ENCODE measurements at places on chromosomes 5 and 9.

- DNase-seq, result no peak
These were observed 26.1 kb downstream of the RXRA start for GRCh38 chr9:134352247-134352933.

GRCh38 chr5:110716247-110717245 is 9.9 kb downstream of the TMEM232 start:
- no peak for DNase-seq

DNA sequence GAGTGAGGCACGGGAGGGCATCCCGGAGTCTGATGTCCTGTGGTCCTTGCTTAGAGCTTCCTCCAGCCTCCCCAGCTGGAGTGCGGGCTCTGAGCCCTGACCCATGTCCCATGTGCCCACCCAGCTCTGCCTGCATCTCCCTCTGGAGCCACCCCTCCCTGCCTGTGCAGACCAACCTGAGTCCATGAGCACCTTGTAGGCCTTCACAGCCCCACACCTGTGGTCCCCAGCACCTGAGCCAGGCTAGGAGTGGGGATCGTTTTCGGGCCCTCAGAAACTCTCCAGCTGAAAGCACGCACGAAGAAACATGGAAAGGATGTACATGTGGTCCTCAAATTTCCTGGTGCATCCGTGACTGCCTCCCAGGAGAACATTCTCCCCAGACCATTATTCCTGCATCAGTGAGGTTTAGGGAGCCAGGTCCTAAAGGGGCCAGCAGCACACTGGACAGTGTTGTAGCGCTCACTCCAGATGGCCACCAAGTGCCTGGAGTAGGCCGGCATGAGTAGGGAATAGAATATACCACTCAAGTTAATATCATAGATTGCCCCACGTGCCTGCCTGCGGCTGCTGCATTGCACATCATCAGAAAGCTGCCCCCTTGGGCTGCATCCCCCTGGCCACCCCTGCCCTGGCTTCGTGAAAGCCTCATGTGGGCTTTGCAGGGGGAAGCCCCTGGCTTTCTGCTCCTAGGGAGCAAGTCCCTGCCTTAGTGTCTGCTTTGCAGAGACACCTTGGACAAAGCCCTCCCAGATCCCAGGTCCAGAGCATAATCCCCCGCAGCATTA is 80.6 kb downstream of the WNK2 start:
- DNase-seq, result no peak

GRCh38 chr9:114844766-114845165 is 38.9 kb upstream of the TNFSF15 start:
- DNase-seq, result no peak

- DNase-seq, result no peak
These were observed 231.5 kb downstream of the CYLC2 start for GRCh38 chr9:103226647-103227013.

GRCh38 chr5:103910786-103911185 is 348.2 kb upstream of the NUDT12 start:
- no peak for DNase-seq

- DNase-seq, result no peak
These were observed 255.6 kb upstream of the SLC30A5 start for GRCh38 chr5:68838157-68838718.

GRCh38 chr5:136424835-136425584 is 59.7 kb upstream of the TRPC7 start:
- DNase-seq, result peak; percentile 52

GRCh38 chr9:134538856-134539566 is 102.6 kb upstream of the COL5A1 start:
- DNase-seq, result no peak

DNA sequence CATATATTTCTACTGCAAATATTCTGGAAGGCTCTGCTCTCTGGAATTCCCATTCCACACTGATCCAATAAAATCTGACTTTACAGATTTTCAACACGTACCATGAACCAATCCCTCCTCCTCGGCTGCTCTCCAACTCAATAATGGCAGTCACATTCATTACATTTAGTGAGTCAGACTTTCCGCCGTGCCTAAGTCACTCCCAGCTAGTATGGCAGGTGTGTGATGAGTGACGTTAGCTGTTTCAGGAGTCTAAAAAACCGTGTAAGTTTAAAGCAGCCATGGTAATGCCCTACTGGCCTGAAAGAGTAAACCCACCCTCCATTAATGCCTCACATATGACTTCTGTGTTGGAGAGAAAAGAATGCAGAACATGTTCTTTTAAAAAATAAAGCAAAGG is 3.3 kb downstream of the FBN2 start:
- no peak for DNase-seq

DNA sequence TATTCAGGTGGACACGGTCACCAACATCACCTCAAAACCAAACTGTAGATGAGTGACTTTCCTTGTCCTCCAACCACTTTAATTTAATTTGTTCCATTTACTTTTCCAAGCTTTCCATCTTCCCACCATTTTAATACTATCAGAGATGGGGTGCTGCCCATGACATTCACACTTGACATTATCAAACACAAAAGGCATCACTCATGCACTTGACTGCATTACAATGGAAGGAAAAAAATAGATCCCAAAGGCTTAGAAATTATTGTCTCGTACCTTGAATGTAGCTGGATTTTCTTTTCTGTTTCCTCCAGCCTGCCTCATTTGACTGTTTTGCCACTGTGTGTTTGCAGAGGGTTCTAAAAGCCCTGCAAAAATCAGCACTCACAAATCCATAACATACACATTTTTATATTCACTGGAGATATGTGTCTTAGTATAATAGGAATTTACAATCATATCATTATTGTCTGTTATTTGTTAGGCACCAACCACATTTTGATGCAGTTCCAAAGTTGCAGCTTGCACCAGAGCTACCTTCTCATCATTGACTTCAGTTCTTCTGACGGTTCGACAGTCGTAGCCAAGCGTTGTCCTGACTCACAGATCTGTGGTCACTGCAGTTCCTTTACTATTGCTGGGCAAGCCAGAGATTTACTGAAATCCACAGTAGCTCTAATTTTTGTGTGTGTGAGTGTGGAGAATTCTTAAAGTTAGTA is 712.3 kb upstream of the WWC1 start:
- DNase-seq, result no peak

GRCh38 chr5:180742727-180743126 is 2.9 kb upstream of the OR2Y1 start:
- no peak for DNase-seq

DNA sequence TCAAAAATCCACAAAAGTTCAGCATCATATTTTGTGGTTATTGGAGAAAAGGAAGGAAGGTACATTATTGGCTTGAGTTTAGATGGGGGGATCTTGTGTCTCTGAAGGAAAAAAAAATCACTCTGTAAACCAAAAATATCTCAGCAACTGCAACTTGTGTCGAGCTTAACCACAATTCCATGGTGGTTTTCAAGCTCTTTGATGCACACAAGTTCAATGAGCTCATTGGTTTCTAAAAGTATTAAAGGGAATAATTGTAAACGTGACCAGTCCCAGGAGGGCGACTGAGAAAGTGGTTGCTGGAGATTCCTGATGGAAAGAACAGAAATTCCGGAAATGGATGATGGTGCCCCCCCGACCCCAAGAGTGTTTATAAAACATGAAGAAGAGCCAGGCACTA is 173.8 kb downstream of the PSAT1 start:
- DNase-seq, result no peak

- no peak for DNase-seq
These were observed 144.6 kb upstream of the ZNF366 start for GRCh38 chr5:72651779-72652178.

DNA sequence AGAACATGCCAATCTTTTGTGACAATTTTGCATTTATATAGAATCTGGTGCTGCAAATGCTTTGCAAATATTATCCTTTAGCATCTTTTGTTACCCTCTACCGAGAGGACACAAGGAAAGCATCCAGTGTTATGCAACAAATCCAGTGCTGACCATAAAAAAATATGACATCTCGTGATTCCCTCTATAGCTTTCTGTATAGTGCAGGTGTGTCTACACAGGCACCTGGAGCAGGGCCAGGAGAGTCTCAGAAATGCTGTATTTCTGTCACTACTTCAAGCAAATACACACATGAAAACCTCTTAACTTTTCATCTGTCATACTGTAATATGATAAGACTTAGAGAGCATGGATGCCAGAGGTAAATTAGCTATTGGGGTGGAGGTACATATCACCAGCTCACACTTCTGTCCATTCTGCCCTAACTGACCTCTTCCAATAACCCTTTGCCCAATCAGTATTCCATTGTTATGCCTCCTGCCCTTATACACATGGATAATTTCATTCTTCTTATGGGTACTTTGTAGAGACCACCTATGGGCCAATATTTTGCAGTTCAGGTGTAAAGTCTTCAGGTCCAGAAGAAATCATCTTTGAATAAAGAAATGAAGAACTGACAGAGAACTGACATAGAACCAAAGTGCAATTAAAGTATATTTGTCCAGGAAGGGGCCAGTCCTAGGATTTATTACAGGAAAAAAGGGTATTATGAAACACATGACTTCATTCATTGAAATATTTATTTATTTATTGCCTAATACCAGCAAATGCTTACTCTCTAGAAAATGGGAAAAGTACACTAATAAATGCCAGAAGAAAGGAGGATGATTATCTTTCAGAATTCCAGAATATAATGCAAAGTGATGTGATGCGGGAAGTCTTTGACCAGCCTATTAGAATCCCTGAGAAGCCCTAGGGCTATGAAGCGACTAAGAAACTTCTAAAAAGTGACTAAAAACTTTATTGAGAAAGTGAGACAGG is 106.5 kb downstream of the EPB41L4A start:
- no peak for DNase-seq

DNA sequence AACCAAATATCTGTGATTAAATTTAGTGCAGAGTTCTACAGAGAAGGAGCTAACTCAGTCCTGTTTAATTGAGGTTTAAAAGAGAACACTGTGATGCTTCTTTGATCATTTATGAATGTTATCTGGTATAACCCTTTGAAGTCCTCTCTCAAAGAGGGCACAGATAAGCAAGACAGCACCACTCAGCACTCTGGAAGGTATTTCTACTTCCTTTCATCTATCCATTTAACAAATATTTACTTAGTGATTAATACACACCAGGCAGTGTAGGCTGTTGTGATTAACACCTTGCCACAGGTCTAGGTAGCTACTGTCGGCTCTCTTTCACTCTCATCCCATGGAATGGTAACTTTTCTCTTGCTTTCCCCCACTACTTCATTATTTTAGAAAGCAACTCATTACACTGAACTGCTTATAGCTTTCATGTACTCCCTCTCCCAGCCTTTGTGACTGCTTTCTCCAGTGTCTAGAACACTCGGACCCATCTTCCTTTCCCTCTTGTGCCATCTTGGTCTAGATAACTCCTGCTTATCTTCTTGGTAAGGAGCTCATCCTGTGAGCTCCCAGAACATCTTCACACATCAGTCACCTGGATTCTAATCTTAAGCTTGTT is 54.7 kb downstream of the GLDC start:
- no peak for DNase-seq

DNA sequence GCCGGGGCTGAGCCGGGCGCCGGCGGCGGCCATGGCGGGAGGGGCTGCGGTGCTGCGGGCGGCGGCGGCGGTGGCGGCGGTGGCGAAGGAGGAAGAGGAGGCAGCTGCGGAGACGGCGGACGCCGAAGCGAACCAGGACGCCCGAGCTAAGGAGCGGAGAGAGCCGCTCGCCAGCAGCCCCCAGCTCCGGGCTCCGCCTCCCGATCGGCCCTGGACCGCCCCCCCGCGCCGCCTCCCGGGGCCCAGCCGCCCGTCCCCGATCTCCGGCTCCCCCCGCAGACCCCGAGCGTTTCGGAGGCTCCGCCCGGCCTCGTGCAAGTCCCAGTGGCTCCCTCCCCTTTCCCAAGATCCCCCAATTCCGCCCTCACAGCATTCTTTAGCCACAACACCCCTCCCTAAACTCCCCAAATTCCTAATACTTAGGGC is at the start of gene ASTN2:
ASTN2 (minus strand) TSS at position 152 of the 426 bp plus-strand sequence; CDS start at position 33, 119 bp downstream.
- no peak for DNase-seq

DNA sequence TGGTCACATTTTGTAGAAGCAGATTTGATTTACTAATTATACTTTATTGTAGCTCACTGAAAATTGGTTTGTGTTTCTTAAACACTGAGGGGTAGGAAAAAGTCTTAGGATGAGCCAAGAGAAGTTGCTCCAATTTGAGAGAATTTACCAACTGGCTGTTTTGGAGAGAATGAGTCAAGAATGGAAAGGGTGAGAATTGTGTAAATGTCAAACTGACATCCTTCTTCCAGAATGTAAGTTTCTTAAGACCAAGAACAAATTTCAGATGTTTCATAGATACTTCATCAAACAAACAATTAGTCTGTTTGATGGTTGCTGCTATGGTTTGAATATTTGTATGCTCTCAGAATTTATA is 106.2 kb upstream of the TXNDC8 start:
- no peak for DNase-seq

GRCh38 chr9:116066221-116066620 is 87.4 kb upstream of the PAPPA start:
- DNase-seq, result no peak

GRCh38 chr5:147737921-147738320 is 44.6 kb downstream of the JAKMIP2 start:
- DNase-seq, result no peak

GRCh38 chr9:117182046-117182445 is 232.8 kb downstream of the ASTN2 start:
- DNase-seq, result no peak

GRCh38 chr9:124330011-124330697 is 72.4 kb downstream of the NEK6 start:
- no peak for DNase-seq

DNA sequence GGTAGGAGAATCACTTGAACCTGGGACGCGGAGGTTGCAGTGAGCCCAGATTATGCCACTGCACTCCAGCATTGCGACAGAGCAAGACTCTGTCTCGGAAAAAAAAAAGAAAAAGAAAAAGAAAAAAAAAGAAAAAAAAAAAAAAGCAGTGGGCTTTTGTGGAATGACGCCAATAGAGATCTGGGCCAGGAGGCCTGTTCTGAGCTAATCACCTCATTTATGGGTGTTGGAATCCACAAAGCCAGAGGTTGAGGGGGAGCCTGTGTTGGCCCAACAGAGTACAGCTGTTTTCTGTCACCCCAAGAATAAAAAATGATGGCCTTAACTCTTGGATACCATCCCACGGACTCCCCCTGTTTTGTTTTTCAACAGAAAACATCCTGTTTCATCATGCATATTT is 18.5 kb downstream of the OSTF1 start:
- no peak for DNase-seq

DNA sequence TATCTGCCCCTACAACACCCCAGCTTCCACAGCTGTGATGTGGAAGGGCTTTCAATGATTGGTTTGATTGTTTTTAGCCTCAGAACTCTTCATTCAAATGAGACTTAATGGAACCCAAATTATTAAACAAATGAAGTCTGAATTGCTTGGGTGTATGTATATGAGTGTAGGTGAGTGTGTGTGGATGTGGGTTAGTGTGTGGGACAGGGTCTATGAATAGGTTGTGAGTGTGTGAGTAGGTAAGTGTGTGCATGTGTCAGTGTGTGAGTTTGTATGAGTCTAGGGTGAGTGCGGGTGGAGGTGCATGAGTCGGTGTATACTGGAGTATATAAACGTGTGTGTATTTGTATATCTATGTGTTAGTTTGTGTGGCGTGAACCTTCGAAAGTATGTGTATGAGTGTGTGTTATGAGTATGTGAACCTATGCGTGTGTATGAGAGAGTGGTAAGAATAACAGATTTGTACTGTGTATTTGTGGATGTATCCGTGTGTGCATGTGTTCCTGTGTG is 26.9 kb downstream of the COL15A1 start:
- DNase-seq, result no peak

- DNase-seq, result no peak
These were observed 243.7 kb downstream of the CWC27 start for GRCh38 chr5:65012301-65012892.
